Stimulated activated CD8-positive, alpha-beta memory T cell treated with anti-CD3 and anti-CD28 coated beads, Interleukin-7, amount 100 ng/mL, for 48 hours (primary cell): ENCODE measurements at places on chromosomes 7 and 10.

DNA sequence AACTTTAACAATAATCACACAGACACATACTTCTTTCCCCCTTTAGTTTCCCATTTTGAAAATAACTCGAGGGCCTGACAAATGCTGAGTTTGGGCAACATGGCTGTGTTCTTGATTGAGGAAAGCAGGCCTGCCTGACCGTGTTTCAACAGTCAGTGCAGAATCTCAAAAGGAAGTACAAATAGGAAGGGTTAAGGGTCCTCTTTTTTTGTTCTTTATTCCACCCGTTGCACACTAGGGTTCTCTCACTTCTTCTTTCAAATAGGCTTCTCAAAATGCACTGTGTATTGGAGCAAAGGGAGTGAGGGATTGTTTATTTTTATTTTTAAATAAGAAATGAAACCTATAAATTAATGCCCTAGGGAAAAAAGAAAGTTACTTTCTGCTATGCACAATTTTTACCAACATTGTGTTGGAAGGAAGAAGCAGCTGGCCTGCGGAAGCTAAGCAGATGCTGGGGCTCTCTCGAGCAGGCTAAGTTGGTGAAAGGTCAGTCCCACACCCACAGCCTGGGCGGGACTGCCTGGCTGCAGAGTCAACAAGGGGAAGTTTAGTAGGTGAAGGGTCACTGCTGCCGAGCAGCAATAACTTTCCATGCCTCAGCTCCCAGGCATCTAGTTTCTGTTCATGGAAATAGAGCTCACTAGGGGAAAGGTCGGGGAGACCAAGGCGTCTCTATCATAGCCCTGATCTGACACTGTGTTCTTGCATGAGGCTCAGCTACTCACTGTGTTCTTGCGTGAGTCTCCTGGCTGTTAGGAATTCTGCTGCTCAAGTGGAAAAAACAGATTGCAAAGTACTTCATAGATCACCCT lies 12.2 kb upstream of the PDK4 start:
- DNase-seq, result no peak

DNA sequence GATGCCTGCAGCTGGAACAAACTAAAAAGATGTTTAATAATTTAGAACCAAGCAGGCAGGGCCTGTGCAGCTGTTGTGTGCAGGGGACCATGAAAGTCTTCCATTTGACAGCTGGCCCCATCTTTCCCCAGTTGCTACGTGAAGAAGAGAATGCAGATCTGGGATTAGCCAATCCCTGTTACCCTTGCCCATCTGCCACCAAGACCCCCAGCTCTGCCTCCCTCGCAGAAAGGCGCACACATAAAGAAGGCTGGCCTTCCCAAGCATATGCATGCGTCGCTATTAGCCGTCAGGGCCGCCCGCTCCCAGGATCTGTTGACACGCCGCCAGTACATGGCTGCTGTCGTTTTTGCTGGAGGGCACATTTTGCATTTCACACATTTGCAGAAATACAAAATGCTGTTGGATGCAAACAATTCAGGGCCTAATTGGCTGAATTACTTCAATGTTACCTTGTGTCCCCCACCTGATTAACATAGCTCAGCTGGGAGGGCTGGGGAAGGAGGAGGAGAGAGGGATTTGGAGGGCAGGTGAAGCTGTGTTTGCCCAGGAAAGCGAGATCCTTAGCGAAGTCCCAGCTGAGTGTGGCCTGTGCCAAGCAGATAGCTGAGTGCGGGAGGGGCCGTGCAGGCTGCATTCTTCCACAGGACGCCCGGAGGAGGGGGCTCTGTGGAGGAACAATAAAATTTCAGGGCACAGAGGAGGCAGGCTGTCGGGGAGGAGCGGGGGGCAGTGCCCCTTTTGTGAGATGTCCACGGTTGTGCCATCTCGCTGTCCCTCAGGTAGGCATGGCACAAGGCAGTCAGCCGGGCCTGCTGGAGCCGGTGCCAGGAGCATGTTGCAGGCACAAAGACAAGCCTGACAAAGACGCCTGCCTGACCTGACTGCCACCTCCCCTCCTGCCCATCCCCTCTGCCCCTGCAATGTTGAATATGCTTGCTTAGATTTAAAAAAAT lies 443.0 kb upstream of the MKI67 start:
- no peak for DNase-seq

DNA sequence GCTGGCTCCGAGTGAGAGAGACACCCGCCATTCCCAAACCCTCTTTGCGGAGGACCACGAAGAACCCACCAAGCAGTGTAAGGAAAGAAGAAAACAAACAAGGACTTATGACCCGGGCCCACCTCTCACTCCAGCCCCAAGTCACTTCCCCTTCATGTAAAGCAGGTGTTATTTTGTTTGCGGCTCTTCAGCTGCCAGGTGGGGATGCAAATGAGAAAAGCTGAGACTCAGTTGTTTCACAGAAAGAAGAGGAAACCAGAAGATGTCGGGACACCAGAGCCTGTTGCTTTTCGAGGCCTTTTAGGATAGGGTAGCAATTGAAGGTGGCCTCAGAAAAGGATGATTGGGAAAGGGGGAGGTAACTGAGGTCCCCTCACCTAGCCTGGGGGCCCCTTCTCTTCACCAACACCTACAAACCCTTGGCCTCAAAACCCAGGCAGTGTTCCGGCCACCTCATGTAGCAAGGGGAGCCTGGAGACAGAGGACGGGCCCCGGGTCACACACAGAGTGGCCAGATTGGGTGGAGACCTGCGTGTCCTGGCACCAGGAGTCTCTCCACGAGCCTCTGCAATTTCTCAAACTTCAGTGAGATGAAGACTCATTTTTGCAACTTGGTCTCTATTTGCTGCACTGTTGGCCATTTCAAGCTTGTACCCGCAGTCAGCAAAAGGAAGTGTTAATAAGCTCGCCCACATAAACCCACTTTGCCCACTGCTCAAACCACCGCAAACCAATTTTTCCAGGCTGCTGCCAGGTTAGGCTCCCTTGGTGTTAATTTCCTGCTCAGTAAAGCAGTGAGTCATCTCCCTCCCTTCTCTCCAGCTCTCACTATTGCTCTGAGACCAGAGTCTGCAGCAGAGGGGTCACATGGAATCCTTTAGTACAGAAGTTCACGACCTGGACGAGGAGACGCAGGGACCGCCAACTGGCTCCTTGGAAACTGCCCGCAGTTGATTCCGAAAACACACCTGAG lies 45.5 kb downstream of the AOC1 start:
- DNase-seq, result no peak

GRCh38 chr10:8910314-8910713 lies 855.8 kb downstream of the GATA3 start:
- DNase-seq, result no peak

DNA sequence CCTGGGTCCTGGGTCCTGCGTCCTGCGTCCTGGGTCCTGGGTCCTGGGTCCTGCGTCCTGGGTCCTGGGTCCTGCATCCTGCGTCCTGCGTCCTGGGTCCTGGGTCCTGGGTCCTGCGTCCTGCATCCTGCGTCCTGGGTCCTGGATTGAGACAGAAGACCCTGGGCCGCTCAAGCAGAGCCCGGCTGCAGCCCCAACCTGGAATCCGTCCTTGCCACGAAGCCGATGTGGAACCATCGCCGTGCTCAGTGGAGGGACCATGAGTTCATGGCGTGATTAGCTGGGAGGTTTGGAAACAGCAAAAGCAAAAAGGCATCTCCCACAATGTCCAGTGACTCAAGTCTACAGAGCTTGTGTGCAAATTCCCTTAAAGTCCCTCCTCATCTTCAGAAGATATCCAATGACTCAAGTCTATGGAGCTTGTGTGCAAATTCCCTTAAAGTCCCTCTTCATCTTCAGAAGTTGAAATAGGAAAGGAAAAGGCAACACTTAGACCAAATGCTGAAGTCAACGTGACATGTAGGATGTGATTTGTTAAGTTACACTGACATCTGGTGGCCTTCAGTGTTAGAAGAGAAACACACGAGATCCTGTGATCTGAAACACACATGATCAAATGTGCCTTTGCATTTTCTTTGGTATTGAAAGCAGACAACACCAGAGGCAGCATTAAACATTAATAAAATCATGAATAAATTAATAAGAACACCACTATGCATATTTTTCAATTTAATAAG lies 179.9 kb downstream of the PTPRN2 start:
- DNase-seq, result no peak

GRCh38 chr10:85946713-85947326 lies 419.8 kb downstream of the GRID1 start:
- DNase-seq, result no peak

- DNase-seq, result no peak
Measured at GRCh38 chr10:111335826-111336225, 259.0 kb downstream of the ADRA2A start.

DNA sequence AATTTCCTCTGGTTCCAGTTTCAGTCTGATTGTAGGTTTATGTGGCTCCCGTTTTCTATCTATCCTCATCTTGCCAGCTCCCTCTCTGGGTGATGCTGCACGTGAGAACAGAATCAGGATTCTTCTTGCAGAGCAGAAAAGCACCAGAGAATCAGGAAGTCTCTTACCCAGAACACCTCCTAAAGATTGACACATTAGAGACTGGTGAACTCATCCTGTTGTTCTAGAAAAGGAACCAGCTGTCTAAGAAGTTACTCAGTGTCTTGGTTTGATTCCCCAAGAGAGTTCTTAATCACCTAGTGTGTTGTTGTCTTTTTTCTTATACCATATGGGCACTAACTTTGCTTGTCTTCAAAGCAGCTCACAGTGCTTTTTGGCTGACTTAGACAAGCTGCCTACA lies 152.4 kb downstream of the DGKI start:
- no peak for DNase-seq

DNA sequence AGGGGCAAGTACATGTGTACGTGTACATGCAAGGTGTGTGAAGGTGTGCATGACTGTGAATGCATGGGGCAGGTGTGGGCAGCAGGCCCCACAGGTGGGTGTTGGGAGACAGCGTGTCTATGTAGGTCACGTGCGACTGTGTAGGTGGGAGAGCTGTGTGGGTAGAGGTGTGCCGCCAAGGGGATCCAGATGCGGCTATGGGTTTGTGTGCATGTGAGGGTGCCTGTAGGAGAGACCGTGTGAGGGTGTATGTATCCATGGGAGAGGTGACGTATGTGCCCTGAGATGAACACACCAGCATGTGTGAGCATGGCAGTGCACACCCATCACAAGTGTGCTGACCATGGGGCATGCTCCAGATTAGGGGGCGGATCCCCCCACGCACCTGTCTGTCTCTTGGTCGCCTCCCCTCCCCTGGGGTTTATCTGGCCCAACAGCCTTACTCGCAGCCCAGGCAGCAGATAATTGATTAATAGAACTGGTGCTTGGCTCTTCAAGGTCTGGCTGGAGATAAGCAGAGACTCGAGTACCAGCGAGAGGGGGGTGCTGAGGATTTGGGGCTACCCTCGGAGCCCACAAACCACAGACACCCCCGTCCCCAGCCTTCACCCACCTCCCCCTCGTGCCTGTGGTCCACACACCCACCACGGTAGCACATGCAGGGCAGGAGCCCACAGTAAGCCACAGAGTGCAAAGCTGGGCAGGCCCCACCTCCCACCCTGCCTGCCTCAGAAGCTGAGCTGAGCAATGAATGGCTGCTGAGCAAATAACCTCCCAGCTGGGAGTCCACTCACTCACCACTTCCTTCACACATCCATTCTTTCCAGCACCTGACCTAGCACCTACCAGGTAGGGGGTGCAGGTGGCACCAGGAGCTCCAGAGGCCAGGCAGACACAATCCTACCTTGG lies 41.4 kb upstream of the ZMIZ1 start:
- peak; percentile 21 for DNase-seq

GRCh38 chr10:113680190-113681111 lies 739 bp downstream of the CASP7 start:
- DNase-seq, result peak; percentile 20

- no peak for DNase-seq
Measured at GRCh38 chr7:5419539-5420066, 4.0 kb downstream of the TNRC18 start.

DNA sequence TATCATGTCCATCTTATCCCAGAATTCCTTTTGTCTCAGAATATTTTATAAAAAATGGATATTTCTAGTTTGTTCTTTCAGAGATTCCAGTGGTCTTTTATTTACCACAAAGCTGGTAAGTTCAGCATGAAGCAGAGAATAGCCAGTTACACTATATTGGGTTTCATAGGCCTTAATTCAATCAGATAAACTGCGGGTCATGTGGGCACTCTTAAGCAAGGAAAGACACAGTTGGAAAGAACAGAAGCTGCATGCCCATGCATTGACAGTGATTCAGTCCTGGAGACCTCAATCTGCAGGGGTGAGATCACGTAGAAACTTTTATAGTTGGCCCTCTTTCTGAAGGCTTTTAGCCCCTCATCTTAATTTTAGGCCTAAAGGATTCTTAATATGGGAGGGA lies 281.3 kb upstream of the IGFBP3 start:
- no peak for DNase-seq

DNA sequence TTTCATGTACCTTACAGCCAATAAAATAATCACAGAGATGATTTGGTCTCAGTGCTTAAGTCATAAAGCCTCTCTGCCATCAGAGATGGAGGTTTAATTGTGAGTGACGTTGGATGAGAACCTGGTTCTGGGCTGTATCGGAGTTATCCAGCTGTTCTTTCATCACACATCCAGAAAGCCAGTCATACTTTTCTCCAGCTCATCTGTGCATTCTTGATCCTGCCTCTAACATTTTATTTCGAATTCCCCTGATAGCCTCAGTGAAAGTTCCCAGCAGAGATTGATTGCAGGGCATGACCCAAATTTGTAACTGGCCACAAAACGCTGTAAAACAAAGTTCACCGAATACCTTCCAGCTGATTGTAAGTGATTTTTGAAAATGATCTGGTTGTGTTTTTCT lies 212.6 kb upstream of the HABP2 start:
- no peak for DNase-seq

DNA sequence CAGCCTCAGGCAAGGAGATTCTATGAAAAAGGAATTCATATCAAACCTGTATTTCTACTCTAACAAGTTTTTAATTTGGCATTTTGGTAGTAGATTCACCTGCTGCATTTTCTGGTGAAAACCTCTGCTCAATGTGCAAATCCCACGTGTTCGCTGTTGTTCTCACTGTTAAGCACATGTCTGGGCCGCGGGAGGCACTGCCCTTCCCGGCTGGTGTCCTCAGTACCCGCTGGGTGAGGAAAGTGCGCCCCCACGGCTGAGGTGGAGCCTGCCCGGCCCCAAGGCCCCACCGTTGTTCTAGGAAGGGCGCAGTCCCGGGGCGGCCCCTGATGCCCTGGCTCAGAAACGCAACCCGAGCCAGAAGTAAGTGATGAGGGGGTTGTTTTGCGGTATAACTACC lies 193.4 kb upstream of the VWC2 start:
- no peak for DNase-seq

DNA sequence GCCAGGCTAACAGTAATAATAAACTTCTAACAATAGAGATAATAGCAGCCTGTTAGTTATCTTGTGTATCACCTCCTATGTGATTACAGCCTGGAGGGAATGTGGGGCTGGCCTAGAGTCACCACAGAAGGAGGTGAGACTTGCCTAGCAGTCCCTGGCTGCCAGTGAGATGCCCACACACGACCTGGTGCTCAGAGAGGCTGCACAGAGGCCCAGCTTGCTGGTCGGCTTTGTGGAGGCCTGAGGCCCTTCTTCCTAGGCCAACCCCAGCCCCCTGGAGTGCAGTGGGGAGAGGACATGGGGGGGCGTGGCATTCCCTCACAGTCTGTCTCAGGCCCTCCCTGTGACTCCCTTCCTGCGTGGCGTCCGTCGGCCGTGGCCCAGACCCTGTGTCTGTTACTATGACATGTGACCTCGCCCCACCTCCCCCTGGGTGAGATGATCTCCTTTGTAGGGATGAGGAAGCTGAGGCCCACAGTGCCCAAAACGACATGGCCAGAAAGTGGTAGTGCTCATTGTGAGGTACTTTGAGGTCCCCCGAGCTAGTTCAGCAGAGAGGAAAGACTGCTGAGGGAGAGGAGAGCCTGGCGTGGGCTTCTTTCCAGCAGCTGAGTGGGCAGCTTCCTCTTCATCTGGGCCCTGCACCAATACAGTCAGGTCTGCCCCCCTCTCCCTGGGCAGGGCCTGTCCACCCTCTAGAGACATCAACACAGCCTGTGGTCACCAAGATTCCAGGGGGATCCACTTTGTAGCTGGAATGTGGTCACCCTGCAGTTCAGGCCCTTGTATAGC lies 29.7 kb downstream of the UNC5B start:
- no peak for DNase-seq
